ENCODE measurements at places on chromosomes 3 and 15.

GRCh38 chr15:29226436-29227208 lies 43.0 kb downstream of the NSMCE3 start:
- no peak for DNase-seq

GRCh38 chr3:151866711-151867410 lies 6.6 kb upstream of the SUCNR1 start:
- DNase-seq = no peak

DNA sequence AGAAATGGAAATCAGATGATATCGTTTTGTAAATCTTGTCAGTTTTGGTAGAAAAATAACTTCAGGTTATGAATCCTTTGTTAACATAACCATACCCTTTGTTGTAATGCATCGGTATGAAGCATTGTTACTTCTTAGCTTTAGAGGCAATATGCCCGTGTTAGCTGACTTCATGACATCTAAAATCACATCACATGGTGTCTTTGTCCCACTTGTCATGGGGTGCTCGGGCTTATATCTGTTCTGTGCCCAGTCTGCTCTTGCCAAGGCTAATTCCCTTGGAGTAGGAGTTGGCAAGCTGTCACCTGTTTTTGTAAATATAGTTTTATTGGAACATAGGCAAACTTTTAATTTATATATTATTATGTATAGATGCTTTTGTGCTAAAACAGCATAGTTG lies 39.6 kb downstream of the SLC25A26 start:
- DNase-seq = no peak

GRCh38 chr15:99704444-99704838 lies 28.8 kb downstream of the LYSMD4 start:
- peak; percentile 42 for DNase-seq

DNA sequence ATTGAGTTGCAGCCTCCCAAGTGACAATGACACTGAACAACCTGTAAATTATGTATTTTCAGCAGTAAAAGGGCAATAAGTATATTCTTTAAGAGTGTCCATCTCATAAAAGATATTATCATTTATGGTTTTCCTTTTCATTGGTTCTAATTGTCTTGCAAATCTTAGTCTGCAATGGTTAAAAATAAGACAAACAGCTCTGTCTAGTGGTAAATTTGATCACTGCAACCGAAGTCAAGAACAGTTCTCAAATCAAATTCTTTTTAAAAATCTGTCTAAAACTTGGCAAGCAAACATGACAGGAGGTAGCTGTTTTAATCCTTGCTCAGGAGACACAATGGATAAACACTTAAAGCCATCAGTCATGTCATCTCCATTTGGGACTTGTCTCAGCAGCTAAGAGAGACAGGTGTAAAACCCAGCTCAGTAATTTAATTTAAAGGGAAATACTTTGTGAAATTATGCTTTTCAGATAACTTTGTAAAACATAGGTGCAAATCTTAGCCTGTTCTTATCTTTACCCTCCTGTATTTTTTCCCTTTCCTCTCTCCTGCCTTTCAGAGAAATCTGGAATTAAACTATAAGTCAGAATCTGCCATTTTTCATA lies 150.3 kb upstream of the ARHGEF26 start:
- no peak for DNase-seq

GRCh38 chr15:70147778-70148177 lies 50.1 kb upstream of the TLE3 start:
- DNase-seq = no peak

DNA sequence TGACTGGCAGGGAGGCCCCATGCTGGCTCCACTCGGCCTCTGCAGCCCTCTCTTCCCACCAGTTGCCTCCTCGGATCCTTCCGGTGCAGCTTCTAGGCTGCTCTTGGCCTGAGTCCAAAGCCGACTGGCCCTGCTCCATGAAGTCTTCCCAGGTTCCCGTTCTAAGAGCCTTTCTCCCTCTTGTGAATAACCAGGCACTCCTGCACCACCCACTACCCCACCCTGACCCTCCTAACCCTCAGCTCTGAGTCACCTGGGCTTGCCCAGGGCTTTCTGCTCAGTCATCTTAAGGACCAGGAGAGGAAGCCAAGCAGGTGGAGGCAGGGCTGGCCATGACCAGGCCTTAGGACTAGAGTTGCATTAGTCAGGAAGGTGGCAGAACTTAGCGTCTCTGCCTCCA lies 28.1 kb upstream of the CNBP start:
- no peak for DNase-seq

- peak; percentile 80 for DNase-seq
Observed at GRCh38 chr3:23712656-23713559, 92.8 kb upstream of the UBE2E1 start.

All from iPS DF 19.7 (cell line).